ENCODE measurements at places on chromosomes 6 and 20. TPM values are rescaled to one million over a fixed set of nuclear protein-coding genes. Genes with fewer than 3 reads are reported as not detected.

DNA sequence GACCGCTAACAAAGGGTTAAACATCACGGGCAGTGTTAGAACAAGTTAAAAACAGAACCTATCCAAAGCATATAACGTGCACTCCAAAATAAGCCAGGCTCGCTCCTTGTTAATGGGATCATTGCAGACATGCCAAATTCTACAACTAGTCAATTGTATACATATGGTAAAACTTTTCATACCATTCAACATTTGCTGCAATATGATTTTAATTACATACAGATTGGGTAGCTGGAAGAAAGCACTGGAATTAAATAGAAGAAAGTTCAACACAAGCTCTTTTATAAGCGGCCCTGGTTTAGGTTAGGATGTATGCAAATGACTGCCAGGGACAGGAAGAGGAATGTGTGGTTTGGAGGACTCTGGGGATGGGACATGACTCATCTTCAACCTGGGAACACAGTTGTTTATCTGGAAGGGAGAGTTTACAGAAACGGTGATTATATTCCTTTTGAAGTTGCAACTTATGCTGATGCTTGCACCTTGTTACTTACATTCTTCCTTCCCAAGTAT is 62.5 kb upstream of the TIAM2 start:
- peaks cover 12% of the 10 kb centered on the region for H3K4me1 ChIP-seq
- DNase-seq = no peak
- no peak overlapping the region for H3K27ac ChIP-seq
- H3K36me3 ChIP-seq = no peaks in the 10 kb centered on the region
- H3K27me3 ChIP-seq = no peaks in the 10 kb centered on the region
- no peak overlapping the region for H3K4me3 ChIP-seq

DNA sequence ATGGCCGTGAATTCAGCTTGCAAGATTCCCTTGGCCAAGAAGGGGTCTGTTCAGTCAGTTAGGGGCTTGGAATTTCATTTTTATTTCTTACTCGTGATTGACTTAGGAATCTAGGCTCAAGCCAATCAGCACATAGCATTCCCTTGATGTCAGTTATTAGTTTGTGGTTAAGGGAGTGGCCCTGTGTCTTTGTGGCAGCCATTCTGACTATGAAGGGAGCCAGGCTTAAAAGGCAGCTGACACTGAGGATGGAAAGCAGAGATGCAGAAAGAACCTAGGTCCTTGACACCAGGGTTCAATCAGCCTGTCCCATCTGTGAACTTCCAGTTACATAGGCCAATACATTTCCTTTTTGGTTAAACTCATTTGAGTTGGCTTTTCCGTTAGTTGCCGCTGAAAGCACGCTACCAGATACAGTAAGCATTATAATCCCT is 48.1 kb downstream of the MCUR1 start:
- H3K27me3 ChIP-seq = no peaks in the 10 kb centered on the region
- H3K36me3 ChIP-seq = no peaks in the 10 kb centered on the region
- no peak overlapping the region for H3K4me3 ChIP-seq

FERMT1 gene
- 0.90 TPM for total RNA-seq

OTOR gene
- total RNA-seq = not detected

EPHA7 gene
- total RNA-seq = 2.0 TPM

DNA sequence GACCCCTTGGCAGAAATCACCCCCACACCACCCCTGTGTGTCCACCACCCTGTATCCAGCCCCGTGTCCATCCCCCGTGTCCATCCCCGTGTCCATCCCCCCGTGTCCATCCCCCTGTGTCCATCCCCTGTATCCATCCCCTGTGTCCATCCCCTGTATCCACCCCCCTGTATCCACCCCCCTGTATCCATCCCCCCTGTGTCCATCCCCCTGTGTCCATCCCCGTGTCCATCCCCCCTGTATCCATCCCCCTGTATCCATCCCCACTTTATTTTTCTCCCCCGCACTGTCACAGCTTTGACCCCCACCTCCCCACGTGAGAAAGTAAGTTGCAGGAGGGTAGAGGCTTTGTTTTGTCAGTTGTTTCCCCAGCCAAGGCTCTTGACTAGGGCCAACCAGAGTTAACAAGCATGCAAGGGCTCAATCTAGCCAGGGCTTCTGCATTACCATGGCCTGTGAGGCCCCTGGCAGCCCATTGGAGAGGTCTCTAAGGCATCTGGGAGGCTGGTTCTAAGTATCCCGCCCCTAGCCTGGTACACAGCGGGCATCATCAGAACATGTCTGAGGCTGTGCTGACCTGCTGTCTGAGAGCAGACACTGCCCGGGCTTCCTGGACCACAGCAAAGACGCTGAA is 18.1 kb upstream of the SIRPA start:
- peaks cover 20% of the 10 kb centered on the region for H3K4me1 ChIP-seq
- H3K4me3 ChIP-seq = no peak overlapping the region
- no peaks in the 10 kb centered on the region for H3K27me3 ChIP-seq
- H3K27ac ChIP-seq = no peak overlapping the region
- no peak for DNase-seq
- no peaks in the 10 kb centered on the region for H3K36me3 ChIP-seq

HTR1E gene
- total RNA-seq = not detected

DNA sequence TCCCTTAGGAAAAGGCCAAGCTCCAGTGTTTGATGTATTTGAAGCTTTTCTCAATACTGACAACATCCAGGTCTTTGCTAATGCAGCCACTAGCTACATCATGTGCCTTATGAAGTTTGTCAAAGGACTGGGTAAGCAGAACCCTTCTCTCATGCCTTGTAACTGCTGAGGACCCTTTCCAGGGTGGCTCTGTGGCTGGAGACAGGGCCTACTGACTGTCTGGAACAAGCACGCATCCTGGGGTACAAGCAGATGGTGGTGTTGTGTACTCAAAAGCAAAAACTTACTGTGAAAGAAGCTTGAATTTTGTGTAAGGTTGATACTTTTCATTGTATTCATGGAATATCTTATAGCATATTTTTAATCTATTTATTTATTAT is 69.0 kb upstream of the SMIM28 start:
- DNase-seq = no peak
- H3K4me3 ChIP-seq = no peak overlapping the region
- no peak overlapping the region for H3K27ac ChIP-seq

- H3K4me1 ChIP-seq = peaks cover 41% of the 10 kb centered on the region
- DNase-seq = no peak
- no peak overlapping the region for H3K27ac ChIP-seq
- H3K36me3 ChIP-seq = no peaks in the 10 kb centered on the region
- no peak overlapping the region for H3K4me3 ChIP-seq
Measured at GRCh38 chr6:128807577-128807976, 75.4 kb upstream of the LAMA2 start.

- no peaks in the 10 kb centered on the region for H3K36me3 ChIP-seq
- no peaks in the 10 kb centered on the region for H3K27me3 ChIP-seq
- H3K4me1 ChIP-seq = no peaks in the 10 kb centered on the region
- H3K4me3 ChIP-seq = no peak overlapping the region
- no peak overlapping the region for H3K27ac ChIP-seq
Measured at GRCh38 chr6:165552248-165552736, 110.7 kb downstream of the PDE10A start.

SLC12A5 gene
- 5.2 TPM for total RNA-seq

- no peak overlapping the region for H3K27ac ChIP-seq
- DNase-seq = no peak
- no peaks in the 10 kb centered on the region for H3K4me1 ChIP-seq
Measured at GRCh38 chr6:47665112-47665511, 33.3 kb upstream of the ADGRF4 start.

GRCh38 chr6:122696079-122696478 is 83.4 kb upstream of the FABP7 start:
- H3K4me3 ChIP-seq = no peak overlapping the region
- no peaks in the 10 kb centered on the region for H3K4me1 ChIP-seq
- no peaks in the 10 kb centered on the region for H3K36me3 ChIP-seq

DNA sequence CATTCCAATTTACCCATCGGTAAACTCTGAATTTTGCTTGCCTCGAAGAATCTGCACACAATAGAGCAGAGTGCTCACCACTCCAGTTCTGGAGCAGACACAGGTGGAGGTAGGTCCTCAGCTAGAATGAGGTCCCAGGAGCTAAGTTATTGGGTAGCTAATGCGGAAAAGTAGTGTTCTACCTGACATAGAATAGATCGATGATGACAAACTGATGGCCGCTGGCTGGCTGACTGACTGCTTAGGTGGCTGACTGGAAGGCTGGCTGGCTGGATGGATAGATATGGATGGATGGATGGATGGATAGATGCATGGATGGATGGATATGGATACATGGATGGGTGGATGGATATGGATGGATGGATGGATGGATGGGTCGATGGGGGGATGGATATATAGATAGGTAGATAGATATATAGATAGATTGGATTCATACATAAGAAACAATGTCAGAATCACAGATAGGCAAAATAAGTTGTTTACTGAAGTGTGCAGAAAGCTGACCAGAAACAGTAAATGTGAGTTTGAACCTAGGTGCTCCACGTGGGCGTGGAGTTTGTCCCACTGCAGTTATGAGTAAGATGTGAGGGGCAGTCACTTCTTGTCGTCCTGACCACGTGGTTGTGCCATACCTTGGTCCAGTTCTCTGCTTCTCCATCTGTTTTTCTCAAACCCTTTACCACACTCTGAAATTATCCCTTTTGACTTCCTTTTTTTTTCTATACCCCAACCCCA is 62.1 kb downstream of the TBXT start:
- H3K36me3 ChIP-seq = no peaks in the 10 kb centered on the region
- no peak overlapping the region for H3K4me3 ChIP-seq
- DNase-seq = no peak
- no peak overlapping the region for H3K27ac ChIP-seq
- no peaks in the 10 kb centered on the region for H3K27me3 ChIP-seq

DCDC2 gene
- not detected for total RNA-seq

DNA sequence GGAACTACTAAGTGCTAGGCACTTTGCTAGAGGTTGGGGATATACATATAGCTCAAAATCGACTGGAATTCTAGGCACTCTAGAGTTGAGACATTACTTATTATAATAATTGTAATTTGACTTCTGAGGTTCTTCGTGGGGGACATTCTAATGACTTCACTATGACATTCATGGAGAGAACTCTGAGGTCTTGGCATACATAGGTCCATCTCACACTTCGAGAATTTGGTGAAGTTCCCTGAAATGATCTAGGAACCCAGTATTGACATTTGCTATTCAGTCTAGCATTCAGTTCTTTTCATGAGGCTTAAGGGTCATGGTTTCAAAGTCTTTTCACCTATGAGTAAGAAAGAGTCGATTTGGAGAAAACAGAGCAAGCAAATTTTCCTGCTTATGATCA is 446.6 kb upstream of the JAG1 start:
- H3K27me3 ChIP-seq = no peaks in the 10 kb centered on the region
- DNase-seq = no peak
- H3K36me3 ChIP-seq = no peaks in the 10 kb centered on the region
- no peak overlapping the region for H3K27ac ChIP-seq

GRCh38 chr6:98343004-98343403 is 491.4 kb upstream of the POU3F2 start:
- no peak overlapping the region for H3K27ac ChIP-seq
- DNase-seq = no peak
- H3K4me1 ChIP-seq = no peaks in the 10 kb centered on the region

CTCFL gene
- not detected for total RNA-seq

- H3K4me3 ChIP-seq = no peak overlapping the region
- no peak for DNase-seq
- H3K27me3 ChIP-seq = no peaks in the 10 kb centered on the region
- H3K4me1 ChIP-seq = no peaks in the 10 kb centered on the region
- H3K36me3 ChIP-seq = no peaks in the 10 kb centered on the region
- no peak overlapping the region for H3K27ac ChIP-seq
Measured at GRCh38 chr20:32914031-32914430, 55.3 kb downstream of the EFCAB8 start.

- H3K36me3 ChIP-seq = no peaks in the 10 kb centered on the region
- no peaks in the 10 kb centered on the region for H3K27me3 ChIP-seq
- DNase-seq = no peak
- H3K4me1 ChIP-seq = peaks cover 37% of the 10 kb centered on the region
Measured at GRCh38 chr6:90095145-90095544, 200.9 kb downstream of the GJA10 start.

GRCh38 chr6:118843685-118844390 is 50.1 kb upstream of the ASF1A start:
- no peak overlapping the region for H3K27ac ChIP-seq
- no peak overlapping the region for H3K4me3 ChIP-seq
- no peaks in the 10 kb centered on the region for H3K27me3 ChIP-seq
- H3K36me3 ChIP-seq = no peaks in the 10 kb centered on the region

RBPJL gene
- not detected for total RNA-seq

OPRL1 gene
- total RNA-seq = 0.21 TPM

DNA sequence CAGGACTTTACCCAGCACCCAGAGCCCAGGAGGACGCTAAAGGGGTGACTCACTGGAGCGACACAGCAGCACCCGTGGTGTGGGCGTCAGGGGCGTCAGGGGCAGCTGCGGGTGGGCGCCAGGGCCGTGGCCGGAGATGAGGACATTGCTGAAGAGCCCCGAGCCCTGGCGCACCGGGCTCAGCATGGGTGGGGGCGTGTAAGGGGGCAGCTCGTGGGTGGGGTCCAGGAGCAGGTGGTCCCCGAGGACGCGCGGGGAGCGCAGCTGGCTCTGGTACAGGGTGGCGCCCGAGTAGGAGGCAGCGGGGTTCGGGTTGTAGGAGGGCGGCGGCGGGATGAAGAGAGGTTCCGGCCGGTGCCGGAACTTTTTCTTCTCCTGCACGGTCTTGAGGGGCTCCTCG is 41.6 kb upstream of the MRPS10 start:
- H3K4me1 ChIP-seq = no peaks in the 10 kb centered on the region
- no peaks in the 10 kb centered on the region for H3K27me3 ChIP-seq
- H3K36me3 ChIP-seq = no peaks in the 10 kb centered on the region
- no peak overlapping the region for H3K4me3 ChIP-seq
- no peak overlapping the region for H3K27ac ChIP-seq
- DNase-seq = no peak

GRCh38 chr6:51910851-51911250 is 176.6 kb downstream of the PKHD1 start:
- H3K27me3 ChIP-seq = no peaks in the 10 kb centered on the region
- H3K27ac ChIP-seq = no peak overlapping the region
- no peak overlapping the region for H3K4me3 ChIP-seq
- H3K36me3 ChIP-seq = no peaks in the 10 kb centered on the region
- no peaks in the 10 kb centered on the region for H3K4me1 ChIP-seq

GRCh38 chr20:8530022-8530421 is 398.0 kb downstream of the PLCB1 start:
- H3K36me3 ChIP-seq = no peaks in the 10 kb centered on the region
- no peak overlapping the region for H3K27ac ChIP-seq
- H3K27me3 ChIP-seq = no peaks in the 10 kb centered on the region

ZBTB9 gene
- 3.7 TPM for total RNA-seq

- no peaks in the 10 kb centered on the region for H3K4me1 ChIP-seq
- DNase-seq = no peak
- no peaks in the 10 kb centered on the region for H3K27me3 ChIP-seq
- H3K4me3 ChIP-seq = no peak overlapping the region
- H3K36me3 ChIP-seq = no peaks in the 10 kb centered on the region
- H3K27ac ChIP-seq = no peak overlapping the region
Measured at GRCh38 chr6:65646544-65646943, 60.5 kb downstream of the EYS start.

- H3K4me1 ChIP-seq = no peaks in the 10 kb centered on the region
- H3K27me3 ChIP-seq = no peaks in the 10 kb centered on the region
- no peak for DNase-seq
- no peaks in the 10 kb centered on the region for H3K36me3 ChIP-seq
- H3K27ac ChIP-seq = no peak overlapping the region
Measured at GRCh38 chr20:49345524-49345923, 67.7 kb upstream of the ZNFX1 start.

HRH3 gene
- not detected for total RNA-seq

ANKRD66 gene
- not detected for total RNA-seq
